Renal pelvis (tissue), 12 donors: ENCODE measurements at places on chromosomes 2 and 18.

- no peak for DNase-seq
Observed at GRCh38 chr2:193267496-193268002, 1072.8 kb upstream of the TMEFF2 start.

DNA sequence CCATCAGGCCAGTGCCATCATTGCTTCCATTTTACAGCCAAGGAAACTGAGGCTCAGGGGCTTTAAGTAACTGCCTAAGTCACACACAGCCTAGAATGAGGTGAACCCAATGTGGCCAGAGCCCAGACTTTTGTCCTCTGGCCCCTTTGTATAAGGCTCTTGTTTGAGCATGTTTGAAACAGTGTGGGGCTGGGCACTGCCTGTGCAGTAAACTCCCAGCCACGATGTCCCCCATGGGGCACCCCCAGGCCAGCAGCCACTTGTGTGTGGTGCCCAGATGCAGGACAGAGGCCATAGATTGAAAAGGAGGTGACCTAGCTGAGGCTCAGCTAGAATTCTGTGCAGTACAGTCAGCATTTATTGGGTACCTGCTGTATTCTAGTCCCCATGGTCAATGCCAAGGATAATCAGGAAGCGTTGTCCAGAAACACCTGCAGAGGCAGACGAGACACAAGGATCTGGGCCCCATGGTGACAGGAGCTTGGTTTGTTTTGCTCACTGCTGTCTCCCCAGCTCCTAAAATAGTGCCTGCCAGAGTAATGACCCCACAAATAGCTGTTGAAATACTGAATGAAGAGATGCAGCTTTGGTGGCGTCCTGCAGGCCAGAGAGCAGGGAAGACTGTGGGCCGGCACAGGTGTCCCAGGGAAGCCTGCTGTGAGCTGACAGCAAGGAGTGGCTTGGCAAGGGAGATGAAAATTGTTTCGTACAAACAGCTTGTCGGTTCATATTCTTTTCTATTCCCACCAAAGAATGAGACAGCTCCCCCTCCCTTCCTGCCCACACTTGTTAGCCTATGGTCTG is 160.7 kb downstream of the LDLRAD4 start:
- no peak for DNase-seq

- DNase-seq = no peak
Observed at GRCh38 chr2:172361360-172361759, 66.0 kb upstream of the ITGA6 start.

GRCh38 chr2:237441605-237442274 is 27.8 kb upstream of the COL6A3 start:
- DNase-seq = no peak

- no peak for DNase-seq
Observed at GRCh38 chr2:191350826-191351225, 105.6 kb downstream of the MYO1B start.

DNA sequence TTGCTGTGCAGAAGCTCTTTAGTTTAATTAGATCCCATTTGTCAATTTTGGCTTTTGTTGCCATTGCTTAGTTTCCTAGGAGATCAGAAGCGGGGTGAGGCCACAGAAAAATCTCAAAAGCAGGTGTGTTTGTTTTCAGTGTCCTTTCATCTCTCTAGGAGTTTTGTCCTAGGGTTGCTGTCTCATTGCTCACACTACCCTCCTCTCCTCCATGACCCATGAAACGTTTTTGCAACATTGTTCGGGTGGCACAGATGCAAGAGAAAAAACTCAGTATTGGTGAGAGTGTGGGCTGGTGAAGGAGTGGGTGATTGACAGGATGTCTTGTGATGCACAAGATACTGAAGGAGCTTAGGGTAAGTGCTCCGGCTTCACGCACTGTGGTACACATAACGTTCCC is 103.6 kb downstream of the LYPD1 start:
- no peak for DNase-seq

DNA sequence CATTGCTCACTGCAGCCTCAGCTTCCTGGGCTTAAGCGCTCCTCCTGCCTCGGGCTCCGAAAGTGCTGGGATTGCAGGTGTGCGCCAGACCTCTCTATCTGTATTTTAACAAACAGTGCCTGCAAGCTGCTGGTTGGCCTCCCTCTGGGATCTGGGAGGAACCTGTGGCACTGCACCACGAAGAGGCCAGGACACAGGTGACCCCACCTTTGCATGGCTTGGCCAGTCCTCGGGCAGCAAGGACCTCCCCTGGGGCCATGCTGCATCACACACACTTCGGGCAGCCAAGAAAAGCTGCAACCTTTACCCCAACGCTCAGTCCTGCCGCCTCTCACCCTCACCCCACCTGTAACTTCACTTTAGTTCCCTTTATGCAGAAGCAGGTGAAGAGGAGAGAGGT is 70.0 kb downstream of the PXDN start:
- no peak for DNase-seq

DNA sequence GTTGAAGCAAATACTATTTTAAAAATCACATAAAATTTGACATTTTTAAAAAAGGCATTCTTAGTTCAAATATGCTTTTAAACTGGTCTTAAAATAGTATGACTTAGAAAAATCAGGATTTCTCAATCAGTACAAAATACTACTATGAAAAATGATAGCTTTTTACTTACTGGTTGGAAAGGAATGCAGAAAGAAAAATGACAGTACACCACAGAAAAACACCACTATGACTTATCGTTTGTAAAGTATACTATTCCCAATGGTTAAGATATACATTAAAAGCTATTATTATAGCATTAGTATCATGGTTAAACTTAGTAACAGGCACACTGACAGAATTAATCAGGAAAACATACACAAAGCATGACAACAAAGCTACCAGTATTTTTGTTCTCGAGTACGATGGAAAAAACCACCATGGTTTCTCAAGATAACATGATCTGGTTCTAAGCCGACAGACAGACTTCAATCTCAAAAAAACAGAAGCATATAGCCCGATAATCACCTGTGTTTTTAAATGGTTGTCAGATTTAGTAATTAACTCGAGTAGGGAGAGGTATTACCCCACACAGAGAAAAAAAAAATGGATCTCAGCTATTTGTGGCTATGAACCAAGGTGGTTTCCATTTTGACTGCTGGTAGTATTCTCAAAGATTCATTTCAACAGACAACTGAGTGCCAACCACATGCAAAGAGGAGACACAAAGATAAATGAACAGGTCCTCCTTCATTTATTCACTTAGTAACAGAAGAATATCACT is 39.1 kb downstream of the CUL3 start:
- DNase-seq = no peak

DNA sequence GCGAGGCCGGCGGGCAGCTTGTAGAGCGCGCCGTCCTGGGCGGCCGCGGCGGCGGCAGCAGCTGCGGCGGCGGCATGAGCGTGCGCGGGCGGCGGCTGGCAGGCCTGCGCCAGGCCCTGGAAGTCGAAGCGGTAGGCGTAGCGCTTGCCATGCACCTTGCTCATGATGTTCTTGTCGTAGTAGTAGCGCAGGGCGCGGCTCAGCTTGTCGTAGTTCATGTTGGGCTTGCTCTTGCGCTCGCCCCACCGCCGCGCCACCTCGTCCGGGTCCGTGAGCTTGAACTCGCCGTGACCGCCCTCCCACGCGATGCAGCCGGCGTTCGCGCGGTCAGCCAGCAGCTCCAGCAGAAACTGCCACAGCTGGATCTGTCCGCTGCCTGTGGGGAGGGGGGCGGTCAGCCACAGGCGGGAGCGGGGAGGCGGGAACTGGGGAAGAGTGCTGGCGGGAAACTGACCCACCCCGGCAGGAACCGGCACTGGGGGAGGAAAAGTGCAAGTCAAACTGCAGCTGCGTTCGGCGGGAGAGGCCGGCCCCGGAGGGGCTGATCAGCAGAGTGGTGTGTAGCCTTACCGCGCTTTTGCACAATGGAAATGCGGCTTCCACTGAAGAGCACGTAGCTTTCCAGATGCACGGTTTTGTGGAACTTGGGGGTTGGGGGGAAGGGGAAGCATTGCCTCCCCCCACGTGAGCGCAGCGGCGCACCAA is 3.0 kb downstream of the FEV start:
- DNase-seq = no peak

DNA sequence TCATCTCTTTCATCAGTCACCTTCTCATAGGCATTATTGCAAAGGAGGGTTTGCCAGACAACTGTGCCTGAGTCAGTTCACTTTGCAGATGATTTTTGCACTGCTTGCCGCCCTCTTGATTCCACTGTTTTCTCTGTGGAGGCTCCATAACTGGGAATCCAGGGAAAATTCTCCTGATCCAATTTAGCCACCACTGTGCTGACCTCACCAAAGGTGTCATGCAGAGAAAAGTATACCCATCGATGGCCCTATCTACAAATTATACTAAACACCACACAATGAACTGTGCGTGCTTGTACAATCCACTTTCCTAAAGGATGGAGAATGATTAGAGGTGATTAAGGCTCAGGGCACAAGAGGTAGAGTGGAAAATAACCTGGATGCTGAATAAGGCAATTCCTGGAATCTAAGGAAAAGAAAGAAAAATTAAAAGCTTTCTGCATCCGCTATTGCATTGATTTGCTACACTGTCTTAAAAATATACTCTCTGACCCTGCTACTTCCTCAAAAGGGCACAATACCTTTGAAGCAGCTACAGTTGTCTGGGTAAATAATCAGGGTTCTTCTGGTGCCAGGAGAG is 409.4 kb downstream of the RIT2 start:
- DNase-seq = no peak

DNA sequence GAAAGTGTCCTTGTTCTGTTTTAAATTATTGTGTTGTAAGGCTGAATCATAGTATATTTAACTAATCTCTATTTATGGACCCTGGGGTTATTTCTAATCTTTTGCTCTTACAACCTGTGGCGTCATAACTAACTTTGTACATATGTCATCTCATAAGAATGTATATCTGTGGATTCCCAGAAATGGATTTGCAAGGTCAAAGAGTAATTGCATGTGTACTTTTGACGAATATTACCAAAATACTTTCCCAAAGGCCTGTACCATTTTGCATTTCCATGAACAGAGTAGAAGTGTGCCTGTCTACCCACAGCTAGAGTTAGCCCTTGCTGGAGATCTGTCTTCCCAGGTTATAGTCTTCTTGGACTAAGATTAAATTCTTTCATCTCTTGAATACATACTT is 42.8 kb downstream of the SEMA4F start:
- DNase-seq = no peak
